ENCODE measurements at places on chromosomes 7 and 10.

GRCh38 chr10:127832501-127832900, 60.2 kb downstream of the CLRN3 start:
- ATAC-seq, result peak; percentile 58

DNA sequence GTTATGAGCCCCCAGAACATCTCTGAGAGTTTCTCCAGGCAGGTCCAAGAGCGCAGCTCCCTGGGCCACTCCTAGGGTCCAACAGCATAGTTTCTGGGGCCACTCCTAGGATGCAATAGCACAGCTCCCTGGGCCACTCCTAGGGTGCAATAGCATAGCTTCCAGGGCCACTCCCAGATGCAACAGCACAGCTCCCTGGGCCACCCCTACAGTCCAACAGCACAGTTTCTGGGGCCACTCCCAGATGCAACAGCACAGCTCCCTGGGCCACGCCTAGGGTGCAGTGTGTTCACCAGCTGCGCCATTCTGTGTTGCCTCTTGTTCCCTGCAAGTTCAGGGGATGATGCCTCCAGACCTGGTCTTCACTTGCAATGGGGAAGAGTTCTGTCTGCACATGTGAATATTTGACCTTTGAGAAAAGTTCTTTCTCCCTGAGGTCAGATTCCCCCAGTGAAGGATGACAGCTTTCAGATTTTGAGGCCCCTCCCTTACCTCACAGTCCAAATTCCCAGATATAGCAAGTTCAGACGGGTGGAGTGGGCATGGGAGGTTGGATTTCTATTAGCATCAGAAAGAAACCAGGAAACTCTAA, 43.0 kb upstream of the LEP start:
- no peak for ATAC-seq

GRCh38 chr10:132107186-132107948, 41.6 kb downstream of the JAKMIP3 start:
- no peak for ATAC-seq

GRCh38 chr7:150412016-150412415, 32.9 kb downstream of the ZNF775 start:
- no peak for ATAC-seq

- no peak for ATAC-seq
Observed at GRCh38 chr7:135981958-135982646, 4.9 kb upstream of the MTPN start.

DNA sequence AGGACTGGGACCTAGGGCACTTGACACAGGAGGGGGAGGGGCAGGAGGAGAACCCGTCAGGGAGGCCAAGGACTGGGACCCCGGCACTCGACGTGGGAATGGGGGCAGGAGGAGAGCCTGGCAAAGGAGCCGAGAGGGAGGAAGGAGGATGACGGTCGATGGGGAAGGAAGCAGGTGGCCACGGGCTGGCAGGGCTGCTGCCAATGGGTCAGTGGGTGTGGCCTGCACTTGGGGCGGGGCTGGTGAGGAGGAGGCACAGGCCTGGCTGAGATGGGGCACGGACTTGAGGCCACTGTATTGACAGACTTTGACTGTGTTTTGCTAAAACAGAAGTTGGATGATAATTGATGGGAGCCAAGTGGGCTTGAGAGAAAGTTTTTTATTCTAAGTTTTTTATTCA, 68.9 kb downstream of the RBM33 start:
- no peak for ATAC-seq

Data from SK-N-SH treated with all-trans-retinoic acid at 6 μM for 48 hours (cell line).